ENCODE measurements at places on chromosomes 2 and 18.

- DNase-seq, result no peak
Observed at GRCh38 chr2:70574618-70575017, 21.0 kb upstream of the TGFA start.

DNA sequence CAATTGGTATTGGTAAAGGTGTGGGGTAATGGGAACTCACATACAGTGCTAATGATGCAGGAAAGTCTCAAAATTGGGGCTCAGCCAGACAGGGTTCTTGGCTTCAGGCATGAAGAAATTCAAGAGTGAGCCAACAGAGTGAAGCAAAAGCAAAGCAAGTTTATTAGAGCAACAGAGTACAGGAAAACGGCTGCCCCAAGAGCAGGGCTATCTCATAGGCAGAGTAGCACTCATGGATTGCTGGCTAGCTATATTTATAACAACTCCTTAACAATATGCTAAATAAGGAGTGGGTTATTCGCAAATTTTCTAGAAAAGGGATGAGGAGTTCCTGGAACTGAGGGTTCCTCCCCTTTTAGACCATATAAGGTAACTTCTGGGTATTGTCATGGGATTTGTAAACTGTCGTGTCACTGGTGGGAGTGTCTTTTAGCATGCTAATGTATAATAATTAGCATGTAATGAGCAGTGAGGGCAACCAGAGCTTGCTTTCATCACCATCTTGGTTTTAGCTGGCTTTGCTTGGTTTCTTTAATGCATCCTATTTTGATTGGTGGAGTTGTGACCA is 233.8 kb upstream of the NOL4 start:
- no peak for DNase-seq

DNA sequence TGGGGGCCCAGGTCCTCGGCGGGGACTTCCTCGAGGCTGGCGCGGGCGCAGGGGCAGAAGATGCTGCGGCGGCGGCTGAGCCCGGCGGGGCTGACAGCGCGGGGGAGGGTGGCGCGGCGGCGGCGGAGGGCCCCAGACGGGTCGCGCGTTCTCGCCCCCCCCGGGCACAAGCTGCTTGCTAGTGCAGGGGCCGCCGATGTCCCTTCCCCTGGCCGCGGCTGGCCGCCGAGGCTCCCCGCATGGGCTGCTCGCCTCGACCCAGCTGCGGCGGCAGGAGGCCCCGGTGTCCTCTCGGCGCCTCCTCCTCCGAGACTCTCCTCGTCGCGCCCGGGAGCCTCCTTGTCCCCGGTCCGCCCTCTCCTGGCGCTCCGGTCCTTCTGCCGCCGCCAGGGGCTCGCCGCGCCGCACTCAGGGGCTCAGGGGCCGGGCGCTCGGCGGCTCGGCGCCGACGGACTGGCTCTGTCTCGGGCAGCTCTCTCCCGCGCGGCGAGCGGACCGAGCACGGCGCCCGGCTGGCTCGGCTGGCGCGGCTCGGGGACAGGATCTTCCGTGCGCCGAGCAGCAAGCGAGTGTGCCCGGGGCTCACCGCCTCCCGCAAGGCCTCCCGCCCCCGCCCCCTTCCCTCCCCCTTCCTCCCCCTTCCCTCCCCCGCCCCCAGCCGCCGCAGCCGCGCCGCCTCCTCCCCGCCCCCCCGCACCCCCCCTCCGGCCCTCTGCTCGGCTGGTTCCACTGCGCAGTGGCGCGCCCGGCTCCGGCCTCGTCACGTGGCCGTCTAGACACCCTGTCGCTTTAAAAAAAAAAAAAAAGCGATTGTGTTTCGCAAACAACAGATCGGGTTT is 902 bp upstream of the SMAD7 start:
- peak; percentile 78 for DNase-seq

DNA sequence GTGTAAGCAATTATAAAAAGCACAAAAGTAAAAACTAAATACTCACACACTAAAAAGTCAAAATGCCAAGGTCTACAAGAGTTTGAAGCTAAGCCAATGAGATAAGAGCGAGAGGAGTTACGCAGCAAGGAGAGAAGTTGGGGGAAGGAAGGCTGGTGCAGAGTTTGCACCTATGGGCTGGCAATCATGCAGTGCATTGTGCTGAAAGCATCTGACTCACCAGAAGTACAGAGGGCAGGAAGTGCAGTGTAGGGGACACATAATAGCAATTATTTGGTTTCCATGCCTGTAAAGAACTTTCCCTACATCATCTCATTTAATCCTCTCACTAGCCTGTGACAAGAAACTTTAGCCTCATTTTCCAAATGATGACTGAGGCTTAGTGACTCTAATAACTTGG is 142.7 kb upstream of the KYNU start:
- DNase-seq, result no peak

GRCh38 chr2:74551942-74552913 is 1.5 kb downstream of the LOXL3 start:
- no peak for DNase-seq

GRCh38 chr2:64440843-64441242 is 13.1 kb upstream of the LGALSL start:
- DNase-seq, result no peak

DNA sequence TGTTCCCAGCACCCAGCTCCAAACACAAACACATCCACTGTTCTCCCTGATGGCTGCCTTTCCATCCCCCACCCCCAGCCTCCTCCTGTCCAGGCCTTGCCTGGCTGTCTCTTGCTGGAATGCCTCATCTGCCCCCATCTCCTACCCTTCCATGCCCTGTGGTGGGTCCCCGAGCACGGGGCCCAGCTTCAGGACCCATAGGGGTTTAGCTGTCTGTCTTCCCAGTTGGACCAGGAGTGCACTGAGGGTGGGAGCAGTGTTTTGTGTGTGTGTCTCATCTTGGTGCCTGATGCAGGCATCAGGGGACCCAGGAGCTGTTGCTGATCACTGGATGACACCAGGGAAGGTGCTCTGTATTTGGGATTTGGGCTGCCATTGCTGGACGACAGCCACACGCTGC is 34.5 kb downstream of the GLI2 start:
- DNase-seq, result no peak

GRCh38 chr2:217790195-217790594 is 212.6 kb downstream of the TNS1 start:
- DNase-seq, result no peak

DNA sequence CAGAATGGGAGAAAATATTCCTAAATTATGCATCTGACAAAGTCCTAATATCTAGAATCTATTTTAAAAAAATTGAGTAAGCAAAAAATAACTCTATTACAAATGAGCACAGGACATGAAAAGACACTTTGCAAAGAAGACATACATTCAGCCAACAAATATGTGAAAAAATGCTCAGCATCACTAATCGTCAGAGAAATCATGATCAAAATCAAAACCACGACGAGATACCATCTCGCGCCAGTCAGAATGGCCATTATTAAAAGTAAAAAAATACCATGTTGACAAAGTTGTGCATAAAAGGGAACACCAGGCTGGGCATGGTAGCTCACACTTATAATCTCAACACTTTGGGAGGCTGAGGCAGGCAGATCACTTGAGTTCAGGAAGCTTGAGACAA is 63.5 kb downstream of the EVA1A start:
- no peak for DNase-seq

DNA sequence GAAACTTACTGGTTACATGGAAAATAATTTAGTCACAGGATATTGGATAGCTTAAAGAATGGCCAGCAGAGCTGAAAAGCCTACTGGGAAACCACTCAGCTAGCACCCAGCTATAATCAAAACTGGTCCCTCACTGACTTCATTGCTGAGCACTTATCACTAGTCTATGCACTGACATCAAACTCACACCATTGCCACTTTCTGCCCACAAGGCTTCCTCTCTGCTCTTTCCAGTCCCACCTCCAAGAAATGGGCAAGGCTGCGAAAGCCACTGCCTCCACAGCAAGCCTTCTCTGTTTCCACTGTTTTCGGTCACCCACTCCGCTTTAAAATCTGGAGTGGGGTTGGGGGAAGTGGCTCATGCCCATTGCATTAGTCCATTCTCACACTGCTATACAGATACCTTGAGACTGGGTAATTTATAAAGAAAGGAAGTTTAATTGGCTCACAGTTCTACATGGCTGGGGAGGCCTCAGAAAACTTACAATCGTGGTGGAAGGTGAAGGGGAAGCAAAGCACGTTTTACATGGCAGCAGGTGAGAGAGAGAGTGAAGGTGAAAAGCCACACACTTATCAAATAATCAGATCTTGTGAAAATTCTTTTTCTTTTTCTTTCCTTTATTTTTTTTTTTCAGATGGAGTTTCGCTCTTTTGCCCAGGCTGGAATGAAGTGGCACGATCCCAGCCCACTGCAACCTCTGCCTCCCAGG is 77.0 kb upstream of the CERS6 start:
- no peak for DNase-seq
